ENCODE measurements at places on chromosomes 11 and 22. TPM values are rescaled to one million over a fixed set of nuclear protein-coding genes. Genes with fewer than 3 reads are reported as not detected.

The MAPK8IP1 gene
- 9.7 TPM for total RNA-seq

The INS gene
- not detected for total RNA-seq

The MS4A6A gene
- total RNA-seq = not detected

The CATSPER1 gene
- total RNA-seq = 0.14 TPM

The PDE3B gene
- 0.14 TPM for total RNA-seq

Measured in placental pericyte (primary cell).